ENCODE measurements at places on chromosomes 2 and 18. TPM values are rescaled to one million over a fixed set of nuclear protein-coding genes. Genes with fewer than 3 reads are reported as not detected.

CNTNAP5 gene
- total RNA-seq: not detected

DNAH6 gene
- total RNA-seq: 2.9 TPM

- no peak for DNase-seq
Observed at GRCh38 chr2:24080701-24081100, 3.9 kb downstream of the TP53I3 start.

GRCh38 chr2:160328811-160329527, 128.9 kb upstream of the ITGB6 start:
- DNase-seq: no peak

DNA sequence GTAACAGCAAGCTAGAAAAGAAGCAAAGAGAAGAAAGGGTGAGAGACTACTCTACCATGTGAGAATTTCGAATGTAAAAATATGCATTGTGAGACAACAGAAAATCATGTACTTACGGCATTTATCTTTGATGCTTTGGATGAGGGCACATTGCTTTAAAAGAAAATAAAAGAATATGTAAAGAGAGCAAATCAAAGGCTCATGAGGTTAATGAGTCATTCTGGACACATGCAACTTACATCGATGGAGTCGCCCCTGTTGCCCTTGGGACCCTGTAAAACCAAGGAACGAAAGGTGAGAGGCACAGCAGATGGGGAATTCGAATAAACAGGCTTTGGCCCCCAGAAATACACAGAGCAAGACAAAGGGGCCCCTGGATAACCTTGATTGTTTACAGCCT, 69.0 kb downstream of the COL6A3 start:
- DNase-seq: no peak

All from Daoy (cell line).